Hematopoietic multipotent progenitor cell treated with erythropoietin and hydrocortisone succinate and interleukin-3 and kit ligand, for 8 days (in vitro differentiated cells): ENCODE measurements at places on chromosomes 16 and 17.

DNA sequence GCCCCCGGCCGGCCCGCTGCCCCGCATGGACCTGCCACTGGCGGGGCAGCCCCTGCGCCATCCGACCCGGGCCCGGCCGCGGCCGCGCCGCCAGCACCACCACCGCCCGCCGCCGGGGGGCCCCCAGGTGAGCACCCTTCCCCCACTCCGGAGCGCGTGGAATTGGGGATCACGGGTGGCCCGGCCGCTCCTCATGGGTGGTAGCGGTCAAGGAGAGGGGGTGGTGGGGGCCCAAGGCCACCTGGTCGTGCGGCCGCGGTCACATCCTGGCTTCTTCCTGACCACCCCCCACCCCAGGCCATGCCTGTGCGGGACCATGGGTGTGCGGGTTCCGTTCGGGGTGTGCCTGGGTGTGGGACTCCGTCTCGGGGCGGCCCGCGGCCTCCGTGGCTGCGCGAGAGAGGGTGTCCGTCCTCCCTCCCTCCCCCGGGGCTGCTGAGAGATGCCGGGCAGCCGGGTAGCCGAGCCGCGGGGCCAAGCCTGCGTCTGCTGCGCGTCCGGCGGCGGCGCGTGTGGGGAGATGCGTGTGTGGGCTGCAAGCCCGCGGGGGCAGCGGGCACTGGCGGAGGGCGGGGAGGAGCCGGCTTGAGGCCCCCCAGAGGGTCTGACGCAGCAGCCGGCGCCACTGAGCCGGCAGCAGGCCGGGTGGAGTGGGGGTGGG, 6.8 kb downstream of the ACD start:
- no peak for DNase-seq

- no peak for DNase-seq
These were observed 284.1 kb downstream of the SOX9 start for GRCh38 chr17:72404872-72405271.

- no peak for DNase-seq
These were observed 44.1 kb upstream of the MARCHF10 start for GRCh38 chr17:62852195-62852594.

- no peak for DNase-seq
These were observed 245.9 kb upstream of the RPL38 start for GRCh38 chr17:73957564-73957963.

GRCh38 chr17:81246679-81247338, 7.7 kb downstream of the NDUFAF8 start:
- DNase-seq = no peak

- DNase-seq = no peak
These were observed 351.7 kb downstream of the NPIPA8 start for GRCh38 chr16:17984810-17985209.

GRCh38 chr17:77326636-77327035, 185.9 kb downstream of the SEC14L1 start:
- DNase-seq = no peak

DNA sequence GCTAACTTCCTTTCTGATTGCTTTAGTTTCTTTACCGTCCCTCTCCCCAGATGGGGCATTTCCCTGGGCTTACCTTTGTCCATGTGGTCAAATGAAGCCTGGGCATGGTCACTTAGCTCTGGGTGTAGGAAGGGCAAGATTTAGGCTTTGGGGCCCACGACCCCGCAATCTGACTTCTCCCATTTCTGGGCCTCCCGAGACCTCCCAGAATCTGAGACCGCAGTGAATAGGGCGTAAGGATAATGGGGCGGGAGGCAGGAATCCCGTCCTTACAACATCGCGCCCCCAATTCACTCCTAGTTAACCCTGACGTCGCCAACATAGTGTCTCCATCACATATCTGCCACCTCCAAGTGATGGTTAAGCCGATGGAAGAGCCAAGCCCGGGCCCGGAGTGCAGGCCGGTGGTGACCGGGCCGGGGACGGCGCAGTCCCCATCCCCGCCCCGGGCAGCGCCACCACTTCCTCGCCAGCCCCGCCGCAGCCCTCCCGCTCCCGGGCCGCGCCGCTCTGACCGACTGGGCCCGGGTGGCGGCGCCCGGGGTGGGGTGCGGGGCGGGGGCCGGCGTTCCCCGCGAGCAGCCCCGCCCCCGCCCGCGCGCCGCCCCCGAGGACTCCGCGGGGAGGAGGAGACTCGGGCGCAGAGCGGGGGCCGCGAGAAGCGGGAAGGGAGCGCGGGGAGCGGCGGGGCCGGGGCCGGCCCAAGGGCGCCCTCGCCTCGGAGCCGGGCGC, at the start of gene RHBDL3:
Gene RHBDL3 (plus strand): TSS at position 641 of the 732 bp plus-strand sequence. CDS start 358 bp downstream, outside the sequence.
- no peak for DNase-seq

GRCh38 chr17:65121368-65121767, 15.8 kb upstream of the RGS9 start:
- DNase-seq = no peak

DNA sequence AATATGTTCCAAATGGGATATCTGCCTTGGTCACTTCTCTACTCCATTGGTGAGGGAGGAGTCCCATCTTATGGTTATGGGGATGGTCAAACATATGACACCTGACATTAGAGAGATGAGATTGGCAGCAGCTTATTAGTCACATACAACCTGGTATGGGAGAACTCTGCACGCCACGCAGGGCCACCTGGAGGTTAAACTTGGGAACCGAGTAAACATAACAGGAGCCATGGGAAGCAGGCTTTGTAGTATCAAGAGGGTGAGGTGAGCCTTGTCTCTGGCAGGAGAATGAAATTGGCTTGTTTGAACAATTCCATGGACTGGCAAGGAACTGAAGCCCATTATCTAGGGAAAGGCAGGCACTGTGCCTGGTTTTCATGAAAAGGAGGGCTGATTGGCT, 238.7 kb upstream of the ELAC2 start:
- DNase-seq = no peak

GRCh38 chr16:24255456-24256371, at the start of gene CACNG3:
TSS of gene CACNG3 (plus strand) at chr16:24256335. CDS start at chr16:24256755, 420 bp downstream.
- peak; percentile 76 for DNase-seq

DNA sequence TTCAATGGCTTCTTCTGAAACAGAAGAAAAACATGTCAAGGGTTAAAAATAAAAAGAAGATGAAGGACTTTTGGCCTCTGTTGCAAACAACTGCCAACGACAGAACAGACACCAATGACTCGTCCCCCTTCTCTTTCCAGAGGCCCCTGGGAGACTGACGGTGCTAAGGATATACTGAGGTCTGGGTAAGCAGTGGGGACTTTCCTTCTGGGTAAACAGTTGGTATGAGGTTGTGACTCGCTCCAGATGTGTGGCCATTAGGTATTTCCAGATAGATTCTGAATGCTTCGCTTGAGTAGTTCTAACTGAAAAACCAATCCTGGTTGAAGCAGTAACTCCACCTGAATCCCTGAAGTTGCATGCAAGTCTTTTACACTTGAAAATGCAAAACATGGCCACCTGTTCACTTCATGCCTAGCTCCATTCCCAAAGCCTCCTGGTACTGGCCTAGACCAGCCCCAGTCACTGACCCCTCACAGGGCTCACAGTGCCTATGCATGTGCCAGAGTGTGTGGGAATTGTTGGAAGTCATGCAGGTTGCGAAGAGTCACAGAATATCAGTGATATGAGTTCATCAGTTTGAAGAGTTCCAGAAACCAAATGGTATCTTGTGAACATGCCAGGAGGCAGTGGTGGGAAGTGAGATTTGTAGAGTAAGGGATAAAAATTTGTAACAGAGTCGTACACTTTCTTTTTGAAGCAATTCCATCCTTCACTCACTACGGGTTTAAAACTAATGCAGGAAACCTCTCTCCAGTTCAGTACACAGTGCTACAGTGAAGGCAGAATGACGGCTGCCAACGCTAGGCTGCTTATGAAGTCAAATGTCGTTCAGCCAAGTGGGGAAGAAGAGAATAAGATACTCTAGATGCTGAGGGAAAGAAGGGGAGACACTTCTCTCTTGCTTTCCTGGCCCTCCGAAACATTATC, 217.8 kb downstream of the ZFHX3 start:
- DNase-seq = no peak

GRCh38 chr17:11954936-11955335, 42.3 kb downstream of the ZNF18 start:
- DNase-seq = no peak

DNA sequence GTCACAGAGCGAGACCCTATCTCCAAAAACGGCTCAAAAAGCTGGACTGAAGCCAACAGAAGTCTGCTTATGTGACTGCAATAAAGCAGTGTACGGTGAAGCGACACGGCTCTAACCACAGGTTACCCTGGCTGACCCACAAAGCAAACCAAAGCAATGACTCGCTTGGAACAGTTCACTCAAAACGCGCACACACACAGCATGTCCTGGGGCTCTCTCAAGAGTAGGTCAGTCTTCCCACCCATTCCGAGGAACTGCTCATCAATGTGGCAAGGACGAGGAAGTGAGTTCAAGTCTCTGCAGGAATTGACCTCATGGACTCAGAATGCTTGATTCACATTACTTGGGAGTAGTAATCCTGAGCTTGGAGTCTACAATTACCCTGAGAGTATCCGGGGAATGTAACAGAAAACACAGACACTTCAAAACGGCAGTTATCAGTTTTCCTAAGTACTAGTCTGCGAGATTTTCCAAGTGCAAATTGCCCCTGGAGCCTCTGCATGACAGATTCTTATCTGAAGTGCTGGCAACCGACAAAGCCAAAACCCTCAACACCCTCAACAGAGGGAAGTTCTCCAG, 25.4 kb downstream of the PELP1 start:
- DNase-seq = no peak

GRCh38 chr16:56616608-56617211, 8.3 kb downstream of the MT2A start:
- DNase-seq = no peak

- DNase-seq = no peak
These were observed 42.3 kb upstream of the MTSS2 start for GRCh38 chr16:70728150-70728549.

DNA sequence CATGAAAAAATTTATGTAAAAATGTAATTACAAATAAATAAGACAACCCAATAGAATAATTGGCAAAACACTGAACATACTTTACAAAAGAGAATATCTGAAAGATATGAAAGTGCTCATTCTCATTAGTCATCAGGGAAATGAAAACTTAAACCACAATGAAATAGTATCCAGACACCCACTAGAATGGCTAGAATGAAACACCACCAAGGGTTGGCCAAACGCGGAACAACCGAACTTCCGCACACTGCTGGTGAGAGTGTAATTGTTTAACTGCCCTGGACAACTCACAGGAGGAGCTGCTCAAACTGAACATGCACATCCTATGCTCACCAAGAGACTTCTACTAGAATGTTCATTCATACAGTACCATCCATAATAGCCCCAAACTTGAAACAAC, 5.8 kb upstream of the ZDHHC7 start:
- no peak for DNase-seq

GRCh38 chr16:52446080-52446479, 100.9 kb downstream of the TOX3 start:
- no peak for DNase-seq

DNA sequence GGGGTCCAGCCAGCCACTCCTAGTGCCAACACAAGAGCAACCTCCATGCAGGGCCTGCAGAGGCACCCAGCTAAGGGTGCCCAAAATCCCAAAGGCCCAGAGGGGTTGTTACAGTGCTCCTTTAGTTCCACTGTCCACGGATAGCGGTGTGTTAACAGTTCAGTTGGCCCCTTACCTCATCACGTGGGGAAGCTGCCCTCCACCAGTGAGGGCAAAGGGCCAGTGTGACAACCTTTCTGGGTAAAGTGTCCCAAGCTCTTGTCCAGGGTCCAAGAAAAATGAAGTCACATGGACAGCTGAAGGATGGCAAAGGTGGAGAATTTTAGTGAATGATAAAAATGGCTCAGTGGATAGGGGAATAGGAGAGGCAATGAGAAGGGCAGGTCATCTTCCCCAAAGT, 8.7 kb upstream of the MKS1 start:
- DNase-seq = no peak

DNA sequence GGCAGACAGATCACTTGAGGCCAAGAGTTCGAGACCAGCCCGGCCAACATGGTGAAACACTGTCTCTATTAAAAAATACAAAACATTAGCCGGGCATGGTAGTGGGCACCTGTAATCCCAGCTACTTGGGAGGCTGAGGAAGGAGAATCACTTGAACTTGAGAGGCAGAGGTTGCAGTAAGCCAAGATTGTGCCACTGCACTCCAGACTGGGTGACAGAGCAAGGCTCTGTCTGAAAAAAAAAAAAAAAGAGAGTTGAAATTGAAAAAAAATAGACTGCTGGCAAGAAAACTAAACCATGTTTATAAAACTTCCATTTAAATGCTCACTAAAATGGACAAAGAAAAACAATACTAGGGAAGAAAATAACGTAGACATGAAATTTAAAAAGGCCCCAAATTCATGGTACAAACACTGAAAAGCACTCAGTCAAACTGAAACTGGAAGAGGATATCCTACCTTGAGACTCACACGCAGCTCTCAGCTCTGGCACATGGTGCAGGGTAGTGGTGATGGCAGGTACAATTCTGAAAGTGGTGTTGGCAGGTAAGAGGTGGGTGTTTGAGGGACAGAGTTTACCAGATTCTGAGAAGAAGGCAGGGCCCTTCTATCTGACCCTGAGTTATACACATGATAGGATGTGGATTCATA, 19.3 kb downstream of the CNTROB start:
- DNase-seq = no peak

DNA sequence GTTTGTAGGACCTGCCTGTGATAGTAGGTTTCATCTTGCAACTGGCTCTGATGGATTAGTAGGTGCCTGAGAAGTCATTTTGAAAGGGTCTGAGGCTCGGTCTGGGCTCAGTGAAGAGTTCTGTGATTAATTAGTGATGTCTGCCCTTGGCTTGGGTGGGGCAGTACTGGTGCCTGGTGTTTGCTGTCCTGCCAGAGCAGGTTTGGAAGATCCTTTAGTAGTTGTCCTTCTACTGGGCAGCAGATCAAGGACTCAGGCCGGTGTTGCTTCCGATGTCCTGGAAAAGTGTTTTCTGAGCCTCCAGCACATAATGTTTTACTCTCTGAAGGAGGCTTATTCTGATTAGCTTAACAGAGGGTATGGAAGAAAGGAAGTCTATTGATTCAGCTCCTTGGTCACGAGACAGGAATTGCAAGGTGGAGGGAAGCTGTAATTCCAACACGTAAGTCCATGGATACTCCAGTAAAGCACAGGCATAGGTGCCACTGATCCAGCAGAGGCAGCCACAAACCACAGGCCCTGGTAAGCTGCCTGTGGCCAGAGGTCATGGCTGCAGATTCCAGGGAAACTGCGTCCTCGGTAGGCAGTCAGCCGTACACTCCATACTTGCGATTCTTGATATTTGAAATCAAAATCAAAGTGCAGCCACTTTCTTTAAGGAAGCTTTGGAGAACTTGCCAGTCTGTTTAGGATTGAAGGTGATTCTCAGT, 18.7 kb downstream of the HLF start:
- DNase-seq = no peak

DNA sequence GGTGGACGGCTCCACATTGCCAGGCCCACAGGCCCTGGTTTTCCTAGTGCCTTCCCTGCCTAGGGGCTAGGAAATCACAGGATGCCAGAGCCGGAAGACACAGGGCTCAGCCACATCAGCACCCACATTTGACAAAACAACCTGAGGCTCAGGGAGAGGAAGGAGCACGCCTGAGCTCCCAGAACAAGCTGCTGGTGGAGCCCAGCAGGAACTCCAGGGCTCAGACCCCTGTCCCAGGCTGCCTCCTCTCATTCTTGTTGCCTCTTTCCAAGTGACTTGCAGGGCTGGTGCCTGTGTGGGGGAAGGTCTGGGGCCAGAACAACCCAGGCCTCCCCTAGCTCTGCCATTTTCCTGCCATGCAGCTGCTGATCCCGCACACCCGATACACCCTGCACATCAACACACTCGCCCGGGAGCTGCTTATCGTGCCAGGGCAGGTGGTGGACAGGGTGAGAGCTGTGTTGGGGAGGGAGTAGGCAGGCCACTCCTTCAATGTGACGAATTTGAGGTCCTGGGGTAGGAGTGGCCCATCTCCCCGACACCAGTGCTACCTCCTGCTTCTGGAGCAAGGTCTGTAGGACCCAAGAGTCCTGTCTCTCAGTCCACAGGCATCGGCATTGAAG, 7.6 kb downstream of the ALOX15B start:
- DNase-seq = peak; percentile 68

- no peak for DNase-seq
These were observed 147.0 kb downstream of the ABCA8 start for GRCh38 chr17:68807998-68808772.
